ENCODE measurements at places on chromosomes 5 and 9.

DNA sequence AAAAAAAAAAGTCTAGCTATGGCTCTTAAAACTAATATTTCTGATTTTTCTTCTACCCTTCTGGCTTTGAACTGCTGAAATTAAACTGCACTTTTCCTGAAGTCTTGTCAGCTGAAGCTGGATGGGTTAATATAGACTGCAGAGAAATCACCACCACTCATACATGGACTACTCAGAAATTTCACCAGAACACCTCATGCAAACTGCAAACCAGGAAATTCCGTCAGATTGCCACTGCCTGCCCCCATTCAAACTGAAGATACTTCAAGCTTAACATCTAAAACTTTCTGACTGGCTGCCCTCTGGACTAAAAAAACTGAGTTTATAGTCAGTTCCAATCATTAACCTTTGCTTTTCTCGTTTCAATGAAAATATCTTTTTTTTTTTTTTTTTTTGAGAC lies 11.6 kb upstream of the ANXA2R start:
- no peak for DNase-seq

- no peak for DNase-seq
Measured at GRCh38 chr9:7392148-7392547, 407.4 kb downstream of the DMAC1 start.

GRCh38 chr5:5203451-5203850 lies 63.3 kb downstream of the ADAMTS16 start:
- DNase-seq = no peak

DNA sequence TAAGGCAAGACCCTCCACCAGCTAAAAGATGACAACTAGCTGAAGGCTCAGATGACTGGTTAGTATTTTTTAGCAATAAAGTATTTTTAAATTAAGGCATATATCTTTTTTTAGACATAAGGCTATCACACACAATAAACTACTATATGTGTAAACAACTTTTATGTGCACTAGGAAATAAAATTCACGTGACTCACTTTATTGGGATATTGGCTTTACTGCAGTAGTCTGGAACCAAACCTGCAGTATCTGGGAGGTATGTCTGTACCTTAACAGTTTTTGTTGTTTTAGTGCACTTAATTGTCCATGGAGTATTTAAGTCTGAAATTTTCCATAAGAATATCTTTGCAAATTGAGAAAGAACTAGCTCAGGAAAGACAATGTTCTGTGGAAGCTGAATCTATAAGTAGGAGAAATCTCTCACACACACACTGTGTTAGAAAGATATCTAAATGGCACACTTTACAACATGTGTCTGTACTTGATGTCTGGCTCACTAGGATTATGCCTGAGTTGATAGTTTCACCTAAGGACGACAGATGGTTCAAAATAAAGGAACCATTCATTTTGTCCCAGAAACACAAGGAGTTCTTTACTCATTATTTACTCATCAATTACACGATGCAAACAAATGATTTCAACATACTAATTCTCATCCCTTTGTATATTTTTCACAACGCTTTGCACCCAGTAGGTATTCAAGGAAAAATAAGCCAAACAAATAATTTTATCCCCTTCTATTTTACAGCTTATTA lies 4.6 kb downstream of the RAPGEF6 start:
- no peak for DNase-seq

DNA sequence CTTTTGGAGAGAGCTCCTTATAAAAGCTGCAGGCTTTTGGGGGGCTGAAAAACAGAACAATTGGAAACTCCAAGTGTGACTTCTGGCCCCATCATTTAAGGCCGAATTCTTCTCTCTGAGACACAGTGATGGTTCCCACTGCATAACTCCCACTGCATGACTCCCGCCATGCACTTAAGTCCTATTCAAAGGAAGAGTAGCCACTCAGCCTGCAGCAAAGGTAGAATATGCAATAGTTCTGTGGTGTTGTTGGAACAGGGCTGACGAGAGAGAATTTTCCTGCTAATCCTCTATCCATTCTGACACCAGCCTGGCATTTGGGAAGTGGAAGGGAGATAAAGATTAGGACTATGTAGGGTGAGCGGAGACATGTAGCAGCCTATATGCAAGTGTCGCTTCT lies 185.6 kb upstream of the ZNF462 start:
- no peak for DNase-seq

- DNase-seq = no peak
Measured at GRCh38 chr5:56426693-56427092, 193.6 kb upstream of the ANKRD55 start.
